ENCODE measurements at places on chromosomes 7 and 10.
A peak's percentile ranks its signal among the peaks of the same experiment; 100 is the strongest.

DNA sequence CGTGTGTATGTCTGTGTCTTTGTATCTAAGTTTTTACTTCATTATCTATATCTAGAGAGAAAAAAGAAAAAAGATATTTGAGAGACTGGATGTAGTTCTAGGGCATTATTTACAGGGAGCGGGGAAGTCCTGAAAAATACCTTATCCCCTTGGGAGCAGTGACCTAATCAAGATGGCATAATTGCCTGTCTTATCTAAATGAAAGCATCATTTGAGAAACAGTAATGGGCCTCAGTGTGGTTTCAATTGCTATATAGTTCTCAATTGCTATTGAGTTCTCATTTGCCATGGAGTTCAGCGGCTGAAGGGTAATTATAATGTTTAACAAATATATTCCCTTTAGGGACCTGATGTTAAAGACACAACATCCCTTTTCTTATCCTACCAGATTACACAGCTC, 216.5 kb downstream of the PLXNA4 start:
- no peak for DNase-seq

DNA sequence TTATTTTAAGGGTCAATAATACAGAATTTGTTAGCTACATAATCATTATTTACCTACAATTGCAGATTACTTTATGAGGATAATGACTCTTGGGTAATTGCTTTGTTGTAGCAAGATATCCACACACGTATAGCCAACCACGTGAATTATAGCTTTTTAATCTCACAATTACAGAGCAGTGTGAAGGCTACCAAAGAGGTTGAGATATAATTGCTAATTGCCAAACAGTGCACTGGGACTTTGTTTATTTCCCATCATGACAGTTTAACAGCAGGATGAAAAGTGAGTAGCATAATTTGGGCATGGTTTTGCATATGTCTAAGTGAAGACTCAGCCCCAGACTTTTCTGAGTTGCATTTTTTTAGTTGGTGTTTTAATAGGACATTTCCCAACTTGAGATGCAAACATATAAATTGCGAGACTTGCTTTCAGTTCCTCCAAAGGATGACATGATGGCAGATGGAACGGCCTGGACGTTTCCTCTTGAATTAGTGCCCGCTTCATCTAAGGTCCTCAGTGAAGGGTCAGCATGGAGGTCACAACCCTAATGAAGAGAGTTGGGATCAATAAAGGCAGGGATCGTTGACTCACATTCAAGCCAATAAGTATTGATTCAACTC, 180.7 kb upstream of the GPR26 start:
- DNase-seq: no peak

GRCh38 chr7:7702826-7703225, 15.6 kb downstream of the RPA3 start:
- no peak for DNase-seq

- no peak for DNase-seq
These were observed 114.5 kb downstream of the CACNB2 start for GRCh38 chr10:18254692-18255091.

GRCh38 chr7:131533151-131533559, 23.3 kb downstream of the PODXL start:
- DNase-seq: no peak

- DNase-seq: no peak
These were observed 101.4 kb downstream of the ZNF365 start for GRCh38 chr10:62475551-62475950.

- no peak for DNase-seq
These were observed 4.9 kb upstream of the BLOC1S2 start for GRCh38 chr10:100291356-100291755.

DNA sequence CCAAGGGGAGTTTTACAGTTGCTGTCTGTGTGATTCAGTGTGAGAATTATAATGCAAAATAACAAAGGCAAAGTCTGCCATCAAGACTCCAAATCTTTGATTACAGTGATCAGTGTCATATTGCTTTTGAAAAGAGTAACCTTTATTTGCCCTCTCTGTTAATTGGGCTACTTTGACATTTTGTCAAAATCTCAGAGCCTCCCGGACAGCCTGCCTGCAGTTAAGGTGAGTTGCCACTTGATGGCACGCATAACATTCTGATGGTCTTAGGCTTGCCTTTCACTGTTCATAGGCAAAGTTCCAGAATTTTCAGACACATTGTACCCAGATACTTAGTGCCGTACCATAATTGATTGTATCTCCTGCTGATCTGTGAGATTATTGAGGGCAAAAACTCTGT, 253.5 kb downstream of the ABCA13 start:
- no peak for DNase-seq

GRCh38 chr7:68425377-68425776, 1172.9 kb upstream of the AUTS2 start:
- no peak for DNase-seq

- no peak for DNase-seq
These were observed 404.1 kb upstream of the MKI67 start for GRCh38 chr10:128530301-128530700.

- DNase-seq: no peak
These were observed 99.1 kb upstream of the AOAH start for GRCh38 chr7:36823353-36823752.

DNA sequence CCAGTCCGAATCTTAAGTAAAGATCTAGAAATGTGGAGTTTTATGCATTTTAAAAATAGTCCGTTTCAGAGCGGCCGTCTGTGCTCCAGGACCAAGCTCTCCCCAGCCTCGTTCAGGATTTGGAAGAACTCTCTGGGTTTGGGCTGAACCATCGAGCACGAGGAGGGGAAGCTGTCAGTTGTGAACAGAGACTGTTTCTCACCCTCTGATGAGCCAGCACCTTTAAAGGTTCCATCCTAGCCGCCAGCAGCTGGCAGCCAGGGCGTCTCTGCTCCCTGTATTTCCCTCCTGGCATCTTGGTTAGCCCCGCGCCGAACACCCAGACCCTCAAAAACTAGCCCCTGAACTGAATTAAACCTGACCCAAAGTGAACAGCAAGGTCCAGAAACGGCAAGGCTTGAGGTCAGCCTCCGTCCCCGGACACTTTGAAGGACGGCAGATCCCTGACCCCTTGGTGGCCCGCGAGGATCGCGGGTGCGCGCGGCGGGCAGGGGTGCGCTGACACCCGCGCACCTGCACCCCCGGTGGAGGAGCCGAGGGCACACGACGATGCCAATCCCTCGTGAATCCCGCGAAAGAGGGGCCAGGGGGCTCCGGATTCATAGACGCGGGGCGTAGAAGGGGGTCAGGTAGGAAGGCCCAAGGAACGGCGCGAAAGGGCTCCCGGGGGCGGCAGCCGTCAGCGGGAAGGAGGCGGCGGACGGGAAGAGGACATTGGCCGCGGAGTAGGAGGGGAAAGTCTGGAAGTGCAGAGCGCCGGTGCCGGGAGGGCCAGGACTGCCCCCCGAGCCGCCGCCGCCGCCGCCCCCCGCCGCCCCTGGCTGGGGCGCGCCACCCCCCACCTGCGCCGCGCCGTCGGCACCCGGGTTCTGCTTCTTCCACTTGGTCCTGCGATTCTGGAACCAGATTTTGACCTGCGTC, 2.7 kb downstream of the NKX1-2 start:
- DNase-seq: no peak

DNA sequence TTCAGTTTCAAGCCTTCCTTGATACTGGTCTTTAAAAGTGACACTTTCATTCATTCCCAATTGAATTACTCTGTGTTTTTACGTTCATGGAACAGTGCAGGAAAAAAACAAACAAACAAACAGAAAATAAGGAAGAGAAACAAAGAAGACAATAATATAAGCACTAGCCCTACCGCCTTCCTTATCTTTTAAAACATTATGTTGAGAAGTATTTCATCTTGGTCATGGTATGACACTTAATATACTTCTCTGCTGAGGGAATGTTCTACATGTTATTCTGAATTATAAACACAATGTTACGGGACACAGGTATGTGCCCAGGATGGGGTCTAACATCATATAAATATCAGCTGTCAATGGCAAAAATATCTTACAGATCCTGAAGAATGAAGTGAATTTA, 176.7 kb downstream of the SFMBT2 start:
- no peak for DNase-seq

DNA sequence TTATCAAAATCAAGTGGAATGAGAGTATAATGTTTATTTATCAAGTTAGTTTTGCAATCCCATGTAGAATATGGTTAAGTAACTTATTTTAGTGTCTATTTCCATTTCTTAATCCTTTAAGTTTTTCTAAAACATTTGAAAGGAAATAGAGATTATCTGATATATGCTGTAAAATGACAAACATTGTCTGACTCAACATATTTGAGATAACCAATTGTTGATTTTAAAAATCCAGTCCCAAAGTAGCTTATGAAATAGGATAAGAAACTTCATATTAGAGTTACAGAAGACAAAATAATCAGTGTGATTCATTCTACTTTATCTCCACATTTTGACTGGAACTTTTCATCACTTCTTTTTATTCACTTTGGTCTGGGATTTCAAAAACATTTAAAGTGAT, 38.7 kb upstream of the CDK1 start:
- no peak for DNase-seq

- DNase-seq: no peak
These were observed 14.3 kb downstream of the BPGM start for GRCh38 chr7:134660961-134661376.

DNA sequence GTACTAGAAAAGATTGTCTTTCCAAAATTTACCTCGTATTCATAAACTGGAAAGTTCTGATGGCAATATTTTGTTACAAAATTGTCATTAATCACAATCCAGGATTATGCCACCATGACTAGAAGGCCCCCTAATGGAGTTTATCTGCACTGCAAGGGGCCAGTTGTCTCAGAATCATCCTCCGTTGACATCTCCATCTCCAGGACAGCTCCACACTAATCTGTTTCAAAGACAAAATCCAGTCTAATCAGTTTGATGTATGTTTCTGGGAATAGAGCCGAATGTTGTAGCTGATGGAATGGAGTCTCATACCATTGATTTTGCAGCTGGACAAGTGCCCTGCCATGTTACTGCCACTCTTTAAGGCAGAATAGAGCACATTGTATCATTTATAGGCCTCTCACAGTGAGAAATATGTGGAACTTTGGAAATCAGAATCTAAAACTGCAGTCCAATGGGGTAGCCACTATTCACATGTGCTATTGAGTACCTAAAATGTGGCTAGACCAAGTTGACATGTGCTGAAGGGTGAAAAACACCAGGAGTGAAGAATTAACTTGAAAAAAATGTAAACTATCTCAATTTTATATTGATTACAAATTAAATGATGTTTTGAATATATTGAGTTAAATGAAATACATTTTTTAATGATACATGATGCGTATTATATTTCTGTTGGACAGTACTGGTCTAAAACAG, 38.3 kb upstream of the TOMM7 start:
- peak; percentile 21 for DNase-seq

- no peak for DNase-seq
These were observed 47.8 kb downstream of the INSIG1 start for GRCh38 chr7:155345490-155345889.

DNA sequence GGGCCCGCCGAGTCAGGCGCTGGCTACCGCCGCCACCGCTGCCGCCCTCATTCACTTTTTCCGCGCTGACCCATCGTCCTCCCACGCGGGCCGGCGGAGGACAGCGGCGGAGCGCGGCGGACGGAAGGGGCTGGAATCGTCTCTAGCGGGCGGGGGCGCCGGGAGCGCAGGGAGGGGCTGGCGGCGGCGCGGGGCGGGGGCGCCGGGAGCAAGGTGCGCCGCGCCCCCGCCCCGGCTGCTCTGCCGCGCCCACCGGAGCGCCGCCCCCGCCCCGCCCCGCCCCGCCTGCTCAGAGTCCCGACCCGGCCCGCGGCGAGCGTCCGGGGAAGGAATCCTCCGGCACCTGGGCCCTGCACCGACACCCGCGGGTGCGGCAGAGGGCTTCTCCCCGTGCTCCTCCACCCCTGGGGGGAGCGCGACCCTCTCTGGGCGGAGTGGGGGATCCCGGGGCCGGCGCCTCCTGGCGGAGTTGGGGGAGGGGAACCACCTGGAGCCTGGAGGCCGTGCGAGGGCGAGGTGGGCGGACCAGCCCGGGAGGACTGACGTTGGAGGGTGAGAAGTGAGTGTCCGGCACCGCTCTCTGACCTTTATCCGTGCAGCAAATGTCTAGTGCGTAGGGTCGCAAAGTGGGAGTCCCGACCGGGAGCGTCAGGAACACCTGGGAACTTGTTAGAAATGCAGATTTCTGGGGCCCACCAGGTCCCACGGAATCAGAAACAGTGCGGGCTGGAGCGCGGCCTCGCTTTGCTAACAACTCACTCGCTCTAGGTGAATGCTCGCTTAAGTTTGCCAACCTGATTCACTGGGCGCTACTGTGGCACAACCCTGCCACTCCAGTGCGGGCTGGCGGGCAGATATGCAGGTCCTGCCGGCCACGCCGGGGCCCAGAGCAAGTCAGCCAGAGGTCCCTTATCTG, at the start of gene COBL:
TSS of gene COBL (minus strand) at position 144 of the 916 bp plus-strand sequence. CDS start 176 bp downstream, outside the sequence.
- no peak for DNase-seq

GRCh38 chr7:133853706-133854276, 273.3 kb upstream of the LRGUK start:
- peak; percentile 60 for DNase-seq
